ENCODE measurements at places on chromosomes 12 and 14.

DNA sequence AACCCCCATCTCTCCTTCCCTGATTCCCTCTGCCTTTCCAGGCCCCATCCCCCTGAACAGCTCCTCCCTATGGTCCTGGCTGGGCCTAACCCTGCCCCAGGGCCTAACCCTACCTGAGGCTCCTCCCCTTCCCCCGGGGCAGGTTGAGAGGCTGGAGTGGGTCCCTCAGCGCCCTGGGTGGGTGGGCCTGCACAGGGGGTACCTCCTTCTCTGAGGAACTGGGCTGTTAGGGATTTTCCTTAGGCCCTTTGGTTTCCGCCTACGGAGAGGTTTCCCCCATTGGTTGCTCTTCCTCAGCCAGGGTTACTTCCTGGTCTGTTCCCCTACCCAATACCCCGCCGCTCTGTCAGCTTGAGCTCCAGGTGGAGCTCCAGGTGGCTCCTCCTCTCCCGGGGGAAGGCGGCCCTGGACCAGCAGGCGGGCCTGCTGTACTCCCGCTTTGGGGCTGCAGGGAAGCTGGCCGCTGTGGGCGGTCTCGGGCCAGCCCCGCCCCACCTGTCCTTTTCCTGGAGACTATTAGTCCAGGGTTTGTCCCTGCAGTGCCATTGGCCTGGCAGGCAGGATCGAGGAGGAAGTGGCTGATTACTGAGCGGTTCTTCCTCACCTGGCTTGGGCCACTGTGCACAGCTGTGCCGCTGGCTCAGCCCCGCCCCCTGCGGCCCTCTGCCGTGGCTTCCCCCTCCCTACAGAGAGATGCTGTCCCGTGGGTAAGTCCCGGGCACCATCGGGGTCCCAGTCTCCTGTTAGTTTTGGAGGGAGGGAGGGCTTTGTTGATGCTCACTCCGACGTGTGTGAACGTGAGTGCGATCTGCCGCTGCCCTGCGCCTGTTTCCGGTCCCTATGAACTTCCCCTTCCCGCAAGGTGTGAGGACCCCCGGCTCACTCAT lies 2.5 kb downstream of the C12orf57 start:
- peak; percentile 93 for DNase-seq

DNA sequence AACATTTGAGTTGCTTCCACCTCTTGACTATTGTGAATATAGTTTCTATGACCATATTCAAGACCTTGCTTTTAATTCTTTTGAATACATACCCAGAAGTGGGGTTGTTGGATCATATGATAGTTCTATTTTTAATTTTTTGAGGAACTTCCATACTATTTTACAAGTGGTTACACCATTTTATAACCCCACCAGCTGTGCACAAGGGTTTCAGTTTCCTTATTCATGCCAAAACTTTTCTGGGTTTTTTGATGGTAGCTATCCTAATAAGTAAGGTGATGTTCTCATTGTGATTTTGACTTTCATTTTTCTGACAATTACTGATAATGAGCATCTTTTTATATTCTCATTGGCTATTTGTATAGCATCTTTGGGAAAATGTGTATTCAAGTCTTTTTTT lies 109.4 kb upstream of the GARIN2 start:
- DNase-seq: no peak

DNA sequence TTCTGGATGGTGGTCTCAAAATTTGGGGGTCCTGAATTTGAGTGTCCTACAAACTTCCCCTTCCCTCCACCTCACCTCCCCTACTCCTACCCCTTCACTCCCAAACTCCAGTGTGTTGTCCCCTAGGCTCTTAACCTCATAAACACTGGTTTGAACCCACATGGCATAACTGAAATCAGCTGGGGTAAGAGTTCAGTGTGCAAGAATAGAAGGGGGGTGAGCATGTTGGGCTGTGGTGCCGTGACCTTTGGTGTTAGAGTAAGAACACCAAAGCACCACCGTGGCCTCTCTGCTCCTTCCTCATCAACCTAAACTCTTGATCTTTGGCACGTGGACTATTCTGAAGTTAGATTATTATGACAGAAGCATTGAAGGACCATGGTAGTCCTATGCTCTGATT lies 11.0 kb downstream of the PCBP2 start:
- no peak for DNase-seq

GRCh38 chr12:105561546-105562198 lies 231.2 kb downstream of the C12orf75 start:
- DNase-seq: no peak

GRCh38 chr14:73234029-73234428 lies 3.3 kb upstream of the PAPLN start:
- no peak for DNase-seq
